Posterior vena cava (tissue), 2 donors: ENCODE measurements at places on chromosomes 4 and X. TPM values are rescaled to one million over a fixed set of nuclear protein-coding genes. Genes with fewer than 3 reads are reported as not detected.

Gene LNX1
- total RNA-seq, result 3.7 TPM

Gene TECRL
- not detected for total RNA-seq

Gene SYNPO2
- total RNA-seq, result 960 TPM

Gene ZNF185
- 2.8 TPM for total RNA-seq

Gene GPR34
- 16.9 TPM for total RNA-seq

Gene PPEF2
- not detected for total RNA-seq

Gene RHOXF2
- not detected for total RNA-seq

Gene FAM9C
- not detected for total RNA-seq

Gene FGA
- total RNA-seq, result not detected
